ENCODE measurements at places on chromosomes 13 and 19.

GRCh38 chr13:71871844-71872243 lies 4.8 kb upstream of the DACH1 start:
- DNase-seq = no peak

GRCh38 chr13:39263033-39263432 lies 224.8 kb downstream of the NHLRC3 start:
- no peak for DNase-seq

DNA sequence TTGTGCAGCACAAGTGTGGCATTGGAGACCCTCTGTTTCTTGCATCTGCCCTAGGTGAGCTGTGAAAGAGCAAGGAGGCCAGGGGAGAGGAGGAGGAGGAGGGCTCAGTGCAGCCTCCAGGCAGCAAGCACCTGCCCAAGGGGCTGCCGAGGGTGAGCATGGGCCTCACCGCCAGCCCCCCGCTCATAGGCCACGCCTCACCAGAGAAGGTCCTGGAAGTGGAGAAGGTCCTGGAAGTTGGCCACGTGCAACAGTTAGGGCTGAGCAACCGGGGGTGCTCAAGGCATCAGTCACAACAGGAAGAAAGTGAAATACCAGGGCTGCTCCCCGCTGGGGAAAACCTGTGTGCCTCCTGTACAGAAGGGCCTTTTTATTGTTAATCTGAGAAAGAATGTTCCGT lies 168.9 kb downstream of the TEX29 start:
- no peak for DNase-seq

GRCh38 chr19:28633319-28634018 lies 579.5 kb downstream of the UQCRFS1 start:
- DNase-seq = peak; percentile 21

GRCh38 chr19:1512671-1513498 lies at the start of gene ADAMTSL5:
ADAMTSL5 (minus strand) TSS chr19:1513019; CDS start chr19:1510943, 2,076 bp downstream.
- peak; percentile 35 for DNase-seq

GRCh38 chr13:77991003-77991402 lies 72.4 kb upstream of the EDNRB start:
- no peak for DNase-seq

DNA sequence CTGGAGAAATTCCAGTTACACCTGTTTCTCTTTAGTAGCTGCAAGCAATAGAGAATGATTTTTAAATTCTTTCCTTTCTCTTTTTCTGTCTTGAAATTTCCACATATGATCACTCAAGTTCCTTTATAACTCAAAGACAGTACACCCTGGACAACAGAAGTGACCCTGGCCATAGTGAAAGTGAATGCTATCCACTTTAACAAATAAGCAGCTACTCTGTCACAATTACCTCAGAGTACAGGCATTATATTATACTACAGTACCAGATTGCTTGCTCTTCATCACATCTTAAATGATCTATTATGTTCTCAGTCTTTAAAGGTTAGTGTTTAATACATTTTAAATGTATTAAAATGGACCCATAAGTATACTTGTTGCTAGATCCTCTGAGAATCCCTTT lies 136.2 kb downstream of the KLF12 start:
- no peak for DNase-seq

- DNase-seq = no peak
Measured at GRCh38 chr19:2353159-2353886, 6.7 kb upstream of the TMPRSS9 start.

GRCh38 chr19:55088543-55089341 lies 13.1 kb downstream of the EPS8L1 start:
- DNase-seq = peak; percentile 77

DNA sequence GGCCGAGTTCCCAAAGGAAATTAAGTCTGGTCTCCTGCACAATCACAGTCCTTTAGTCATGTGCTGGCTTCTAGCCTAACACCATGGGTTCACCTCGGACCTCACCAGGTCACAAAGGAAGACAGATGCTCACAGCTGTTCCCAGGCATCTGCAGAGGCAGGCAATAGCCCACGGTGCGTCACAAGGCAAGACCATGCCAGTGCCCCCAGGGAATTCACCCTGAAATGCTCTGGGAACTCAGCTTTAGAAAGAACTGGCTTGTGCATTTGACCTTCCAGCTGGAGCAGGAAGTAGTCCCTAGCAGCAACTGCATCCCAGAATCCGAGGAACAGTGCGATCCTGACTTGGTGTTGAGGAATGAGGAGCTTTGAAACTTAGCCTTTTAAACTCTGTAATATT lies 96.8 kb upstream of the WASF3 start:
- no peak for DNase-seq

- no peak for DNase-seq
Measured at GRCh38 chr13:76522083-76522755, 364.0 kb downstream of the KCTD12 start.

GRCh38 chr13:40220299-40220935 lies 446.0 kb downstream of the FOXO1 start:
- DNase-seq = no peak

GRCh38 chr13:100707818-100708740 lies 33.5 kb upstream of the TMTC4 start:
- DNase-seq = no peak

GRCh38 chr19:11435833-11436313 lies 438 bp downstream of the PRKCSH start:
- DNase-seq = no peak

DNA sequence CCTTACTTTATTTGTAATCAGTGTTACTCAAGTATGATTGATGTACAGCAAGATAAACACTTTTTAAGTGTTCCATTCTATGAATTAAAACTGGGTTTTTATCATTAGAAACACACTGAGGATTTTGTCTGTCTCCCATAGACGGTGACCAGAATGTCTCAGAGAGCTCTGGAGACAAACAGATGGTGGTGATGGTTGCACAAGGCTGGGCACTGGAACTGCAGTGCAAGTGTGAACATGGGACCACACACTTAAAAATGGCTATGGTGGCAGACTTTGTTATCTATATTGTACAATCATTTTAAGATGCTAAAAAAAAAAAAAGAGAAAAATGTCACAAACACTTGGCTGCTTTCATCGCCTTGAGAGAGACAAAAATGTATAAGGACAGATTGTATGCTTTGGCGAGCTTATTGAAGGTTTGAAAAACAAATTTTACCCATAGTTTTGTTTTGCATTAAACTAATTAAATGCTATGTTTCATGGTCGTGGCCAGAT lies 273.0 kb downstream of the SHISA2 start:
- DNase-seq = no peak

DNA sequence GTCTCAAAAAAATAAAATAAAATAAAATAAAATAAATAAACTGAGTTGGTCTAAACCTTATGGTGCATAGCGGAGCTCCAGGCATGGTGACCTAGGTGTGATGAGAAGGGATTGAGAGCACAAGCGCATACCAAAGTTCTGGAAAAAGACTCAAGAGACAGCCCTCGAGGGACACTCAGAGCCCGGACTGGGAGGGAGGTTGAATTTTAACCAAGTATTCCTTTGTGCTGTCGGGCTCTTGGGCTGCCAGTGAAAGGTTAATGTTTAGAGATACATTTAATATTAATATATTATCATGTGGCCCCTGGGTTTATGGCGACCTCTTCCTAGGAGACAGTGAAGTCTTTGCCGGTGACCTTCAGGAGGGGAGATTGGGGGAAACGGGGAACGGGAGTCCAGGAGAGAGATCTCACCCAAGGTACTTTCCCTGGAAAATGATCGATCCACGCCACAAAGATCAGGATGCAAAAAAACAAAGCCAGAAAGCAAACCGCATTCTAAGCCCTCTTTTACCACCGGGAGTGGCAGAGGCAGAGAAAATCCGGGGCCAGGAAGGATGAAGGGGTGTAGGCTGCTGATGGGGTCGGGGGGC lies 1.6 kb downstream of the FUT6 start:
- DNase-seq = no peak

DNA sequence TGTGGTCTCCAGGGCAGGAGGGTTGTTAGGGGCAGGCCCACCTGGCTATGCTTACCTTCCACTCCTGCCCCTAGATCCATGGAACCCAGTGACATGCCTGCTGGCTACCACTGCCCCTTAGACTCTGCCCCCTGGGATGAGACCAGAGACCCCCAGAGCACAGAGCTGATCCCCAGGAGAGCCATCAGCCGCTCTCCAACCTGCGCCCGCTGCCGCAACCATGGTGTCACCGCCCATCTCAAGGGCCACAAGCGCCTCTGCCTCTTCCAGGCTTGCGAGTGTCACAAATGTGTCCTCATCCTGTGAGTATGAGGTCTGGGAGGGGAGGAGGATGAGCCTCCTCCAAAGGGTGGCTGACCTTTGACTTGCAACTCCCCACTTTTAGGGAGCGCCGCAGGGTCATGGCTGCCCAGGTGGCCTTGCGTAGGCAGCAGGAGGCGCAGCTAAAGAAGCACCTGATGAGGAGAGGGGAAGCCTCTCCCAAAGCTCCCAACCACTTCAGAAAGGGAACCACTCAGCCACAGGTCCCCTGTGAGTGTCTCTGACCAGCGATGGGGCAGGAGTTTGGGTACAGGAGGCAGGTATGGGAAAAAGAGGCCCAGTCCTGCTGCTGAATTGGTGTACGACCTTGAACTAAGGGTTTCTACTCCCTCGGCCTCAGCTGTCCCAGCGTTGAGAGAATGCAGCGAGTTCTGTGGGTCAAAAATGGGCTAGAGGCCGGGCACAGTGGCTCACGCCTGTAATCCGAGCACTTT lies 2.7 kb downstream of the DMRTC2 start:
- no peak for DNase-seq

Measured in activated T-cell treated with anti-CD3 and anti-CD28 coated beads for 1 hour (primary cell).